ENCODE measurements at places on chromosomes 16 and 17.

DNA sequence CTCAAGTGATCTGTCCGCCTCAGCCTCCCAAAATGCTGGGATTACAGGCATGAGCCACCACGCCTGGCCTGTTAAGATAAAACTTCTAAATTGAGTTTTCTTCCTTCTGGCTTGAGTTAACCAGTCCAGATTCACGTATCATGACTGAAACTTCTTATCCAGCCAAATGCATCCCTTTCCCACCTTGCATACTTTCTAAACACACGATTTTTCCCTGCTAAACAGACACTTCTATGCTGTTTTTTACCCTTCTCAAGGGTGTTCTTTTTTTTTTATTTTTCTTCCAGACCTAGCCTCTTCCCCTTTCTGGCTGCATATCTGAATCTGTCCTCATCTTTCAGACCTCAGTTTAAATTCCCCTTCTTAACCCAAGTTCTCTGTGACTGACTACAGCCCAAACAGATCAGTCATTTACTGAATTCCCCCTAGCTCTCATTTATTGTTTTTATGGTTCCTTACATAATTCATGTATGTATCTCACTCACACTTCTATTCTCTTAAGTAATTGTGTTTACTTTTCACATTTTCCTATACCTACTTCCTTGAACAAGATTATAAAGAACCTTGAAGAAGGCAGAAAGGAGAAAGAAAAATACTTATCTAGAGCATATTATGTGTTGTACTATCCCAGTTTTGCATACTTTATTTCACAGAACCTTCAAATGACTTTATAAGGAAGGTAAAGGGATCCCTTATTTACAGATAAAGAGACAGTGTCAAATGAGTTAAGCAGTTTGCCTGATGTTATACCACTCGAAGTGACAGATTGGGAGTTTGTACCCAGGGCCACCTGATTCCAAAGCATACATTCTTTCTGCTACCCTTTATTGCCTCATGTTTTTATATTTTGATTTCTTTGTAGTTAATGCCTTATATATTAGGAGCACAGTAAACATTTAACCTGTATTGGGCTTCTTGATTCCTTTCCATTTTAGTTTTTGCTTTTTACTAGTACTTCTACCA lies 5.2 kb downstream of the EVI2B start:
- DNase-seq = no peak

GRCh38 chr17:69480245-69480644 lies 65.7 kb downstream of the MAP2K6 start:
- no peak for DNase-seq

GRCh38 chr17:81217491-81217890 lies 5.3 kb downstream of the CEP131 start:
- DNase-seq = no peak

DNA sequence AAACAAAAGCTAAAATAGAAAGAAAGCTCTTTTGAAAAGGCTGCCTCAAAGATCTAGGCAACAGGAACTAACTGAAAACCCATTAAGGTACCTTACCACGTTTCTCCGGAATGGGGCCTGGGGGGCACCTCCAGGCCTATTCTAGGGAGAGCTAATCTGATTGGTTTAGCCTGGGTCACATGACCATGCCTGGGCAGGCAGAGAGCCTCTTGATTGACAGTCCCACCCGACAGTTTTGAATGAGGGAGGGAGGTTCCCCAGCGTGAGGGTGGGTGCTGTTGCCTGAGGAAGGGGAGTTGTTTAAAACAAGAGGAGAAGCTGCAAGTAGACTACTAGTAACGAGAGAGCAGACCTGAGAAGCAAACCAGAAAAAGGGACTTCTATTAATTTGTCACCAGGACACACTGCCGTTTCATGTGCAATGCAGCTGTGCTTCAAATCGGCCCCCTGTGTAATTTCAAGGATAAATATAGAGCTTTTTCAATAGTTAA lies 143.4 kb upstream of the HS3ST2 start:
- DNase-seq = no peak

DNA sequence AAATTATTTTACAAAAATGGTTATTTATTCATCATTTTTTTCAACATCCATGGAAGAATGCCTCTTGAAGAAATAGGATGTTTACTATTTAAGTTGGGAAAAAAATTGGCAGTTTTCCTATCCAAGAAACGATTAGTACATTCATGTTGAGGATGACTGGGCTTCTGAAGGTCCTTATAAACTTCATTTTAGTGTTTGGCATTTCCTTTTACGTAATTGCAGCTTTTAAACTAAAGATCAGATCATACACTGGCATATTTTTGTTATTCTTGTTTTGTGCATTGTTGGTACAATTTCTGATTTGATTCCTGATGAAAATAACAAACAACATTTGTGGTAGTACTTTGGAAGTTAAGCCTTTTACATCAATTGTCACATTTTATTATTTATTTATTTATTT lies 11.5 kb downstream of the KCNJ16 start:
- no peak for DNase-seq

DNA sequence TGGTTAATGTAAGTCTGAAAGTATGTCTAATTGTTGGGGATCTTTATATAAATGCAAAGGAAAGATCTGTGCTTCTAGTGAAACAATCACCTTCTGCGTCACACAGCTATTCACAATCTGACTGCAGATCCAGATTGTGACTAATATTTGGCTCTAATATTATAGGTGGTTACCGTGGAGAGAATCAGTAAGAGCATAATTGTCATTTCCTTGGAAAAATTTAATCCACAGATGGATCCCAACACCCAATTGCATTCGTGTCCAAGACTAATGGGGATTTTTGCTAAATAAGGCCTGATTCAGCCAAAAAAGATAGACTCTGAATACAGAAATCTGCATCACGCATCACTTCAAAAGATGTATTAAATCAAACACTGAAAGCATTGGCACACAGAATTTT lies 2.7 kb upstream of the KCNJ2 start:
- DNase-seq = no peak

- no peak for DNase-seq
Observed at GRCh38 chr17:27407916-27408864, 48.1 kb upstream of the KSR1 start.

GRCh38 chr17:33888455-33888854 lies 366.6 kb upstream of the CCL2 start:
- no peak for DNase-seq

- DNase-seq = no peak
Observed at GRCh38 chr16:9054460-9054859, 37.0 kb upstream of the HAPSTR1 start.

DNA sequence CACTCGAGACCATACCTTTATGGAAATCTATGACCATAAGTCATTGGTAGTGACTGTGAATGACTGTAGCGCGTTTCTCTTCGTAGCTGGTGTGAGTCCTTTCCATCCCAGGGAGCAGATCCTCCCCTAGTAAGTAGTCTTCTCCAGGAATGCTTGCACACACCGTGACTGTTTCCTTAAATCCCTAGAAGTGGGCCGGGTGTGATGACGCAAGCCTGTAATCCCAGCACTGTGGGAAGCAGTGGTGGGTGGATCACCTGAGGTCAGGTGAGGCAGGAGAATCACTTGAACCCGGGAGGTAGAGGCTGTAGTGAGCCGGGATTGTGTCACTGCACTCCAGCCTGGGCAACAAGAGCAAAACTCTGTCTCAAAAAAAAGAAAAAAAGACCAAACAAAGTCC lies 70.6 kb downstream of the CRISPLD2 start:
- no peak for DNase-seq

DNA sequence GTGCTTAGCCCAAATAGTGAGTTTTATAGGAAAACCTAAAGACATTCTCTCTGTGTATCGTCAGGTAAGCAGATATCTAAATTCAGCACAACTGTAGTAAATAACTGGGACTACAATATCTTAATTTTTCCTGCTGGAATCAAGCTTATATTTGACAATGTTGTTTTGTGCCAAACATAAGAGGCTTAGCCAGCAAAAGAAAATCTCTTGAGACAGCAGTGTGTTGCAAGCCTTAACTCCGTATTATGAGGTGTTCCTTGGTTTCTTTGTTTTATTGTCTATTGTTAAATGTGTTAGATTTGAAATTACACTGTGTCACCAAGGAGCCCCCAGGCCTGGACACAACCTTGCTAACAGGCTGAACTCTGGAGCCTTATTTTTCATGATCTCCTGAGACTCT lies 1570.6 kb upstream of the GOT2 start:
- DNase-seq = no peak

- DNase-seq = no peak
Observed at GRCh38 chr16:4288148-4288921, 15.5 kb upstream of the TFAP4 start.

GRCh38 chr16:2270588-2271470 lies 2.9 kb upstream of the RNPS1 start:
- no peak for DNase-seq

GRCh38 chr16:85148931-85149330 lies 36.7 kb upstream of the CIBAR2 start:
- no peak for DNase-seq

- no peak for DNase-seq
Observed at GRCh38 chr17:64401941-64402340, 11.3 kb upstream of the PECAM1 start.

GRCh38 chr17:51721730-51722129 lies 436.8 kb downstream of the CA10 start:
- no peak for DNase-seq

DNA sequence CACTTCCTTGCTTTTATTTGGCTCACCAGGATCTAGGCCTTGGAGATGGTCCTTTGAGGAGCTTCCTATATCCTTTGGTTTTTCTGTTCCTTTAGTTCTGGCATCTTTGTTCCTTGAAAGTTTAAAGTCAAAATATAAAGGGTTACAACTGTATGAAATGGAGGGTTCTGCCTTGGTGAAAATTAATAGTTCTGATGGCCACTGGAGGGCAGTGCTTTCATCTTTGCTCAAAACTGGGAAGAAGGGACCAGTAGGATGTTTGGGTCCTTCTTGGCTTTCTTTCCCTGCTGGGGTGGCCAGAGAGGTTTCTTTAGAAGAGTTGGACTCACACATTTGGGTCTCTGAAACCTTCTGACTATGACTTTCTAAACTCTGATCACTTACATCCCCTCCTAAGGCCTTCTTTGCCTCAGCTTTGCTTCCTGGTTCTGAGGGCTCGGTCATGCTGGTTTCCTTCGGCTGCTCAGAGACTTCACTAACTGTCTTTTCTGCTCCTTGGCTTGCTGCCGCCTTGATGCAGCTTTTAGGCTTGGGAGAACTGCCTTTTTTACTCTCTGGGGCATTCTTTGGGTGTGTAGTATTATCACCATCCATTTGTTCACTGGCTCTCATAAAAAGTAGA lies 10.9 kb upstream of the ITGA2B start:
- no peak for DNase-seq

- no peak for DNase-seq
Observed at GRCh38 chr17:30234296-30234695, 1.2 kb downstream of the SLC6A4 start.

DNA sequence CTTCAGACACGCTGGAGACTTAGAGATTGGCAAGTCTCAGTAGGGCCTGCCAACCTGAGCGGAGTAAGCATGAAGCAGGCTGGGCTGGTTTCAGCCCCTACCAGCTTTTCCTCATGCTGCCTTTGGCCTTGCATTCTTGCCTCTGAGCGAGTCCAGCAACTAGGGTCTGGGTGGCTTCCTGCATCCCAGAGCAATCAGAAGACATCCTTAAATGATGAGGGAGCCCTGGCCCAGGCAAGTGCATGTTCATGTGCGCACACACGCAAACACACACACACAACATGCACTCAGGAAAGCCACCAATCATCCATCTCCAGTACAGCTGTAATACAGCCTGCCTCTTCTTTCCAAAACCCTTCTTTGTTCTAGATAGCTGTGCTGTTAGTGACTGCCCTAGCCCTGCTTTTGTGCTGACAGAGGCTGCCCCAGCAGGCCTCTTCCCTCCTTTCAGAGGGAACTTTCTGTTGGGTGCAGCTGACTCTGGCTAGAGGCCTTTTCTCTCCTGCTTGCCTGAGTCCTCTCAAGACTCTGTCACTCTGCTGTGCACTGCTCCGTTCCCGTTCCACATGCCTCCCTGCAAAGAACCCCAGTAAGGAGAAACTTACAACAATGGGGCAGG lies 30.7 kb upstream of the TBX2 start:
- no peak for DNase-seq

GRCh38 chr17:69331756-69332155 lies 4.8 kb upstream of the ABCA5 start:
- DNase-seq = no peak

- DNase-seq = no peak
Observed at GRCh38 chr17:50995668-50996067, 125.0 kb downstream of the SPAG9 start.

DNA sequence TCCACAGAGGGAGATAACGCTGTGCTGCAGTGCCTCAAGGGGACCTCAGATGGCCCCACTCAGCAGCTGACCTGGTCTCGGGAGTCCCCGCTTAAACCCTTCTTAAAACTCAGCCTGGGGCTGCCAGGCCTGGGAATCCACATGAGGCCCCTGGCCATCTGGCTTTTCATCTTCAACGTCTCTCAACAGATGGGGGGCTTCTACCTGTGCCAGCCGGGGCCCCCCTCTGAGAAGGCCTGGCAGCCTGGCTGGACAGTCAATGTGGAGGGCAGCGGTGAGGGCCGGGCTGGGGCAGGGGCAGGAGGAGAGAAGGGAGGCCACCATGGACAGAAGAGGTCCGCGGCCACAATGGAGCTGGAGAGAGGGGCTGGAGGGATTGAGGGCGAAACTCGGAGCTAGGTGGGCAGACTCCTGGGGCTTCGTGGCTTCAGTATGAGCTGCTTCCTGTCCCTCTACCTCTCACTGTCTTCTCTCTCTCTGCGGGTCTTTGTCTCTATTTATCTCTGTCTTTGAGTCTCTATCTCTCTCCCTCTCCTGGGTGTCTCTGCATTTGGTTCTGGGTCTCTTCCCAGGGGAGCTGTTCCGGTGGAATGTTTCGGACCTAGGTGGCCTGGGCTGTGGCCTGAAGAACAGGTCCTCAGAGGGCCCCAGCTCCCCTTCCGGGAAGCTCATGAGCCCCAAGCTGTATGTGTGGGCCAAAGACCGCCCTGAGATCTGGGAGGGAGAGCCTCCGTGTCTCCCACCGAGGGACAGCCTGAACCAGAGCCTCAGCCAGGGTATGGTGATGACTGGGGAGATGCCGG lies 769 bp downstream of the CD19 start:
- DNase-seq = no peak

- DNase-seq = no peak
Observed at GRCh38 chr16:68732042-68732680, 4.9 kb upstream of the CDH1 start.

DNA sequence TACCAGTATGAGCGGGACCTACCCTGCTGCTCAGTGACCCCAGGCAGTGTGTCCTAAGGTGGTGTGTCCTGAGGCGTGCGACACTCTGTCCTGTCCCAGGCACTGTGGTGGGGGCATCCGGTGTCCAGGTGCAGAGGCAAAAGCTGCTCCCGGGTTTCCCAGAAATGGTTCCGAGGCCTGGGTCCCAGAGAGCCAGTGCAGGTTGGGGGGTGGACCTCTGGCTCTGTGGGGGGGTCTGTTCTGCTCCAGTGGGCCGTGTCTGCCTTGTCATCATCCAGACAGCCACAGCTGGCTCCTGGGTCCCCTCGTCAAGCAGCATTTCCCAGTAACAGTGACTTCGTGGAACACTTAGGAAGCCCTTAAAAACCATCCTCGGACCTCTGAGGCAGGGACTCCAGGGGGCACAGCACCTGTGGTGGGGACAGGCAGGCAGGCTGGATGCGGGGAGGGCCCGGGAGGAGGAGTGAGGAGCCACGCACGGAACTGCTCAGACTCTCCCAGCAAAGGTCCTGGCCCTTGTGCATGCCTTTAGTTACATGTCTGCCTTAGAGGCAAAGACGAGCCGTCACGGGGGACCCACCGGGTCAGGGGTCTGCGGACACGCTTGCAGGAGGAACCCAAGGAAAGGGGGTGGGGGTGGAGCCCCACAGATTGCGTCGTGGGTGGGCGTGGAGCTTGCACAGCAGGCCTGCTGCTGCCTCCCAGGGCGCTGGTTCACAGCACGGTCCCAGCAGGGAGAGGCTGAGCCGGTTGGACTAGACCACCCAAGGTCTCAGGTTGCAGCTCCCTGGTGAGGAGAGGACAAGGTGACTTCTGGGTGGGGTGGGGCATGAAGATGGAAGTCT lies 5.6 kb downstream of the SLC16A3 start:
- DNase-seq = no peak

Measured in esophagus squamous epithelium (tissue), 5 donors.